Inflammatory macrophage treated with lipopolysaccharide for 1 hour (primary cell): ENCODE measurements at places on chromosomes 7 and 10.
A peak's percentile ranks its signal among the peaks of the same experiment; 100 is the strongest.

- no peak for DNase-seq
Observed at GRCh38 chr7:3215624-3216585, 85.1 kb upstream of the SDK1 start.

DNA sequence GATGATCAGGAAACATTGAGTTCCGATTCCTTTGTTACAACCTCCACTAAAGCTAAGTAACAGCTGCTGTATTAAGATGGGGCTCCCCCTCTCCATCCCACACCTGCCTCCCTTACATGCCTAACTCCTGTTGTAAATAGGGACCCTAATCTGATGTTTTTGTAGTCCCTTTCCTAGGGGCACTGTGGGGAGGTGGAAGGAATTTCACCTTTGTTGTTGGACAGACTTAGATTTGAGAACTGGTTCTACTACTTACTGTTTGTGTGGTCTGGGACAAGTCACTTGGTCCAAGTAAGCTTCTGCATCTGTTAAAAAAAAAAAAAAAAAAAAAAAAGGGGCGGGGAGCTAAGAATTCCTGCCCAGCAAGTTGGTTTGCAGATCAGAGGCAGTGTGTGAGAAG lies 42.6 kb downstream of the KIAA1217 start:
- no peak for DNase-seq

DNA sequence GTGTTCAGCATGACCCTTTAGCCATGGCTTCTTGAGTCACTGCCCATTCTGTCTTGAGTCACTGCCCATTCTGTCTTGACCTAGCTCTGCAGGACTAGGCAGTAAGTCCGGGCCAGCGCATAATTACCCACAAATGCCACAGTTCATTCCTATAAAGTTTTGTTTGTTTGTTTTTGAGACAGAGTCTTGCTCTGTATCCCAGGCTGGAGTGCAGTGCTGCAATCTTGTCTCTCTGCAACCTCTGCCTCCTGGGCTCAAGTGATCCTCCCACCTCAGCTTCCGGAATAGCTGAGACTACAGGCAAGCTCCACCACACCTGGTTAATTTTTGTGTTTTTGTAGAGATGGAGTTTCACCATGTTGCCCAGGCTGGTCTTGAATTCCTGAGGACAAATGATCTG lies 32.7 kb upstream of the TARP start:
- DNase-seq = no peak

DNA sequence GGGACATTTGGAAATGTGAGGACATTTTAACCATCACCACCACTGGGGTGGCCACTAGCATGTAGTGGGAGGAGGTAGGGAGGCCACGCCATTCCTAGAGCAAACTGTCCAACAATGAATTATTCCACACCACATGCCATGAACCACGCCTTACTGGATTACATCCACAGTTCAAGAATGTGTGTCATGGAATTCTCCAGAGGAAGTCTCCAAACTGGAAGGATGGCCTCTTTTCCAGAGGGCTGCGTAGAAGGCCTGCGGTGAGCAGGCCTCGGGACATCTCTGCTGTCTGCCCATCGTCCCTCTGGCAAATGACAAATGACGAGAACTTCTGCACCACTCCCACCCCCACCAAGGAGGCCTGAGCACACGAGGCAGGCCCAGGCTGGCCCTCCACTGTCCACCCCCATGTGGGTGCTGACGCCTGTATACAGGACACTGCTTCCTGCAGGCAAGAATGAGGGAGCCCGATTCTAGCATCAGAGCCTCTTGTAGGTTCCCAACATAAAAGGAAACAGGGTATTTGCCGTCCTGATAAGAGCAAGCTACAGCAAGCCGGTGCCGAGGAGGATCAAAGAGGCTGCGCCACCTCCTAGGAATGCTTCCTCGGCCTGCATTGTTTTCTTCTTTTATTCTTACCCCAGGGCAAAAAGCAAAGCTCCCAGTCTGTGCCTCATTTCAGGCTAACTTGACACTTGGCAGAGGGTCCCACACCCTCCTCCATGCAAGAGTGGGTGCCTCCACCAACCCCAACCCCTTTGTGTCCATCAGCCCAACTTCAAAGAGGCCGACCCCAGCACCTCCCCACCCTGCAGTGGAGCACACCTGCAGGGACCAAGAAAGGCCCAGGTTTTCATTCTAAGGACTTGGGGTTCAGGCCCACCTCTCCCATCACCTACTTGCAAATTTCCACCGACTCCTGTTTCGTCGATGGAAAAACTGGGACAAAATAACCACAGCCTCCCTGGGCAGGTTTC lies 23.9 kb downstream of the TNS3 start:
- no peak for DNase-seq

DNA sequence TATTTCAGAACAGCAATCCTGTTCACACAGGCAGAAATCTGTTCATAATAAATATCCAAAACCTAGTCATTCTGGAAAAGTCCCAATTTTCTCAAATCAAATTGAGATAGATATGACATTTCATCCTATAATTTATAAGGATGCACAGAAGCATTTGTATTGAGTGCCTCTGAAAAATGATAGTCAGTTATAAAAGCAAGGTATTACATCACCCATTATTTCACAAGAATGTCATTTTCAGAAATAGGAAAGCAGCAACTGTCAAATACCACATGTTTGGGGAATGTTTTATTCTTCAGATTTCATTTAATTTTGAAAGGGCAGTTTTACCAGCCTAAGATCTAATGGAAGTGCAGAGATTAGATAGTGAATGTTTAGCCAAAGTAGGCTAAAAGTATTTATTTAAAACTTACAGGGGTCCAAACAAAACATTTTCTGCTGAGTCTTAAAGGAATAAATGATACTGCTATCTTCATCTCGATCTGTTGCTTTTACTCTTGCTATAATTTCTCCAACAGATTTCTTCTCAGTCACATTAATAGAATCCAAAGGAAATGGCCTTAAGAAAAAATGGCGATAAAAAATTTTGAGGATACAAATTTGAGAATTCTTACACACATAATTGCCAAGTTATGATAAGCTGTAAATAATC lies 185.8 kb downstream of the HGF start:
- peak; percentile 18 for DNase-seq

- DNase-seq = no peak
Observed at GRCh38 chr10:75018686-75019307, 92.7 kb upstream of the SAMD8 start.

- DNase-seq = peak; percentile 7
Observed at GRCh38 chr10:67036808-67037207, 111.0 kb downstream of the LRRTM3 start.
